ENCODE measurements at places on chromosomes 6 and 20.

DNA sequence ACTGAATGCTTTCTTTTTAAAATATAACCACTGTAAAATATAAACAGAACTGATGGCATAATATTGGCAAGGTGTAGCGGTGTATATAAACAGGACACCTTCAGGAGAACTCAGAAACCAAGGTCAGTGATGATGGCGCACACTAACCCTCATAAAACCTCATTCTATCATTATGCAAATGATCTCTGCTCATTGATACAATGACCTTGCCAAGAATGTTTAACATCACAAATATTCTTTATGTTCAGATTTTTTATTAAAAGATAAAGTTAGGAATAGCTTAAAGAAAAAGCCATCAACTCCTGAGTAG lies 48.6 kb upstream of the DST start:
- DNase-seq = no peak

DNA sequence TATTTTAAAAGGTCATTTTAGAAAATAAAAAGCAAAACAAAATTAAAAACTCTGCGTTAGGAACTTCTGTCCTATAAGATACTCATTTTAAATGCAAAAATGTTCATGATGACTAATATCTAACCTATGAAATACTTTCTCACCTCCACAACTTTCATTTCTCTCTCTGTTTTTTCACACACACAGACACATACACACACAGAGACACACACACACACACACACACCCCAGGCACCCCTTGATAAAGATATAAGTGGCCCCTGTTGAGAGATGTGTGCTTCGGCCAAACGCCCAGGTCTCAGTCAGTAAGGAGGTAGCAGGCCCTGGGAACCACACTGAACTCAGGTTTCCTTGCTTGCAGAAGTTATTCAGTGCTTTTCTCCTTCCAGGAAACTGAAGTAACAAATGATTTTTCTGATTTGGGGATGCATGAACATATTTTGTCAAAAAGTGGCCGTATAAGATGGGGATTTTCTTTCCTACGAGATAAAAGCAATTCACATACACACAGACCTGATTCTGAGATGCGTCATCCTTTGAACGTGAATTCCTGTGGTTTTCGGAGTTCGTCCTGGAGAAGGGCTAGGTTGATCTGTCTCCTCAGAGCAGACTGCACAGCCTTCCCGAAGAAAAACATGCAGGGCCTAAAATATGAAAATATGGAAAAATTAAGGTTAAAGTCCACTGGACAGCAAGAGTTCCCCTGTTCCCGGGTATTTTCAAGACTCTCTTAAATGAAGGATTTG lies 306.8 kb upstream of the FOXQ1 start:
- no peak for DNase-seq

DNA sequence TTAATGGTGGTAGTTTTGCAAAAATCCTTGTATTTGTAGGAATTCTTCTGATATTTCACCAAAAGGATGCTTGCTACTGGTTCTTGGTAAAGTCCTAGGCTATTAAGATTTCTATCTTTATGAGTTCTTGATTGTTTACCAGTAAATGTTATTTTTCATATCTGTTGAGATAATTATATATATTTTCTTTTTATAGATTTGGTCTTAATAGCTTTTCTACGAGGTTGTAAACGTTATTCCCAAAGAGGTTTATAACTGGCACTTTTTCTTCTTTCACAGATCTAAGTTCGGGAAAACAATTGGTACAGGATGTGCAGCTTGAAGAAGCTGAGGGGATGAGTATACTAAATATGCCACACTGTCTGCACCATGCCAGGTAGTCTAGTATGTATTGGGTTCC lies 55.1 kb upstream of the HBS1L start:
- no peak for DNase-seq

DNA sequence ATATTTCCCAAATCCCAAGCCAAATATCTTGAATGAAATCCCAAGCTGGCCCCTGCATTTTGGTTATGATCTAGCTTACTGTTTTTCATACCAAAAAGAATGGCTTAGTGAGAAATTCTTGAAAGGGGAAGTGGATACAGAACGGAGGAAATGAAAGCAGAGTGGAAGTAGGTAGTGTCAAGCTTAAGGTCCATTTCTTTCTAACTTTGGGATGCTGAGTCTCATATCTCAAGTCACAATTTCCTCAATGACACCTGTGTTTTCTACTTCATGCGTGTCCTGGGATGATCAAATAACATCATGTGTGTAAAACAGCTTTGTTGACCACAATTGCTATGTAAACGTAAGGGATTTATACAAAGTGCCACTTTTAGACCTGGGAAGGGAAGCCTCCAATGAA lies 238.8 kb upstream of the SLC35B3 start:
- no peak for DNase-seq

- DNase-seq = no peak
Measured at GRCh38 chr6:84687431-84687830, 77.0 kb downstream of the TBX18 start.

DNA sequence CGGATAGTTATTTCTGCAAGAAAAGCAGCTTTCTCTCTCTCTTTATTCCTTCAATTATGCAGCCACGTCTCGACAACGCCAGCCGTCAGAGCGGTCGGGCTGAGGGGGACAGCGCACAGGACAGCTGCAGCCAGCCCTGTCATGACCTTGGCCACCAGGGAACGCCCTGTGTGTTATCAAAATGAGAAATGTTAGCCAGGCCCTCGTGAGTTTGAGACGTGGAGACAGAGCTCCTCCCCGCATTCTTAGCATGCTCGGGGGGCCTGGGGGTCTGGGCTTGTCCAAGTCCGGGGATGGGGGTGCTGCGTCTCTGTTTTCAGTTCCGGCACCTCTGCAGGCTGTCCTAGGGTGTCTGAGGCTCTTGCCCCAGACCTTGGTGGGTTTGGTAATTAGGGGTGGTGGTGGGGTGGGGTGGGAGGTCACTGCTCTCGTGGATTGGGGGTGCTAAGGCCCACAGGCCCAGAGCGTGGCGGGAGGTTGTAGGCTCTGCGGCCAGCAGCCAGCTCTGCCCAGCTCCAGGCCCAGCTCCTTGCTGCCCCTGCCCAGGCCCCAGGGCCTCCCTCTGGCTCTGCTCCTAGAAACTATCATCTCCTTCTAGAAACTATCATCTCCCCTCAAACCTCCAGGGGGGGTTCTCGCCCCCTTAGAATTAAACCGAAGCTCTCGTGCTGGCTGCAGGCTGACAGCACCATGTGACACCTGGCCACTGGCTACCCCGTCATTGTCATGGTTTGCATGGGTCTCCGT lies 54.3 kb upstream of the GATA5 start:
- no peak for DNase-seq
